ENCODE measurements at places on chromosomes 11 and 22.

DNA sequence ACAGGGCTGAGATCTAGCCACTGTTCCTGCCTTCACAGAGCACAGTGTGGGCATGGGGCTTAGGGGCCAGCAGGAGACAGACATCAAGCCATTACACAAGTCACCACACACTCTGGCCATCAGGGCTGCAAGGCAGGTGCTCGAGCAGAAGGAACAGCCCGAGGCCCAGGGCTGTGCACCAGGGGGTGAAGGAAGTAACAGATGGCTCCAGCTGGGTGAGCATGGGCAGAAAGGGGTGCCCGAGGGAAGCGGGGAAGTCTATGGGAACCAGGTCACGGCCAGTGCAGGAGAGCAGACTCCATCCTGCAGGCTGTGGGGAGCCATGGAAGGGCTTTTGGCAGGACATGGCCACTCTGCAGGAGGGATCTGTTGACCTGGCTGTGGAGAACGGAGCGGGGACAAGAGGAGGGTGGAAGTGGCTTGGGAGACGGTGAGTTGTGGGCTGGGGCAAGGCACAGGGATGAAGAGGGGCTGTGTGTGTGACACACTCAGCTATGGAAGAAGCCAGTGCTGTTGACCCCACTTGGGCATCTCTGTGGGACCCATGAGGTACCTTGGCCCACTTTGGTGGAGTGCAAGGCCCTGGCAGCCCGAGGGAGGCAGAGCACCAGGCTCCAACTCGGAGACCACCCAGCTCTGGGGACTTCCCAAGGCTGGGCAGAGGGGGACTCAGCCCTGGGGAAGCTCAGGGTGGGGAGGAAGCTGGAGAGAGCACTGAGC is 3.6 kb downstream of the C11orf68 start:
- DNase-seq, result no peak

DNA sequence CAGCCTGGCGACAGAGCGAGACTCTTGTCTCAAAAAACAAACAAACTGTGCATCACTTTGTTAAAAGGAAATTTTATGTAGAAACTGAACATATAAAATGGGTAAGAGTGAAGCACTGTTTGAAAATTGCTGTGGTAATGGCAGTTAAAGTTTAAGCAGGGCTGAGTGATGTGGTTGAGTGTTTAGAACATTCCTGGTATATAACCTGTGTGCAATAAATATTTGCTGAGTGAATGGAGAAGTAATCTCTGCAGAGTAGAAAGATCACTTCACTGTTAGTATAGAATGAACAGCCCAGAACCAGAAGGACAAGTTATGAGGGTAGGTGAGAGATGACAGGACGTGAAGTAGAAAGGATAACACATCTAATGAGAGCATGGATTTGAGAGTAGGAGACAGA is 27.3 kb downstream of the CECR2 start:
- DNase-seq, result no peak

GRCh38 chr22:47540011-47540410 is 777.6 kb downstream of the TBC1D22A start:
- no peak for DNase-seq

DNA sequence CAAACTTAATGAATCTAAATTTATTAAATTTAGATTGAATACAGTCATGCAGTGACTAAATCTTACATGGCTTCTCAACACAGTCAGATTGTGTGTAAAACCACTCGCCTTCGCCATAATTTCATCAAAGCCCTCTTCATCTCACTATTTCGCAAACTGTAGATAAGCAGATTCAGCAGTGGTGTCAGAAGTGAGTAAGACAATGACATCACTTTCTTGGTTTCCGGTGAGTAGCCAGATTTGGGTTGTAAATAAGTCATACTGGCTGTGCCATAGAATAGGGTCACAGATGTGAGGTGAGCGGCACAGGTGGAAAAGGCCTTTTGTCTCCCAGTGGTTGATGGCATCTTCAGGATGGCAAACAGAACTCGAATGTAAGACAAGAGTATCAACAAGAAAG is 3.4 kb downstream of the OR10A6 start:
- peak; percentile 38 for DNase-seq

- DNase-seq, result peak; percentile 66
Observed at GRCh38 chr22:37020192-37020479, 594 bp downstream of the MPST start.

Data from choroid plexus epithelial cell (primary cell).